Activated CD8-positive, alpha-beta memory T cell treated with anti-CD3 and anti-CD28 coated beads, Interleukin-2, amount 50 U/mL, for 48 hours (primary cell): ENCODE measurements at places on chromosomes 4 and X.

DNA sequence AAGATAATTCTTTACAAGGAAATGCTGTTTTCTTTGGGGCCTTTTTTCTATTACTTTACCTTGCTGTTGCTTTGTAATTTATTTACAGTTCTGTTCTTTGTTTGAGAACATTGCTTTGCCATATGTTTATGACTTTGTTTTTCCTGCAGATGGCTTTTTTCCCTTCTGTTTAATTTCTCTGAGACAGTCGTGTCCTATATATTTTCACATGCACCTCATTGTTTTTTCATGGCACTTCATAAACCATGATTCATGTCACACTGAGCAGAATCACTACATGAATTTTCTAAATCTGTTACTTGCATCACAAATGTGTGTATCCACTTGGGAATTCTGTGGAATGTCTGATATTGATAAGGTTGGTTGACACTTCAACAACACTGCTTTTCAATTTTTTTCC, 33.0 kb upstream of the PNPLA4 start:
- DNase-seq = no peak

DNA sequence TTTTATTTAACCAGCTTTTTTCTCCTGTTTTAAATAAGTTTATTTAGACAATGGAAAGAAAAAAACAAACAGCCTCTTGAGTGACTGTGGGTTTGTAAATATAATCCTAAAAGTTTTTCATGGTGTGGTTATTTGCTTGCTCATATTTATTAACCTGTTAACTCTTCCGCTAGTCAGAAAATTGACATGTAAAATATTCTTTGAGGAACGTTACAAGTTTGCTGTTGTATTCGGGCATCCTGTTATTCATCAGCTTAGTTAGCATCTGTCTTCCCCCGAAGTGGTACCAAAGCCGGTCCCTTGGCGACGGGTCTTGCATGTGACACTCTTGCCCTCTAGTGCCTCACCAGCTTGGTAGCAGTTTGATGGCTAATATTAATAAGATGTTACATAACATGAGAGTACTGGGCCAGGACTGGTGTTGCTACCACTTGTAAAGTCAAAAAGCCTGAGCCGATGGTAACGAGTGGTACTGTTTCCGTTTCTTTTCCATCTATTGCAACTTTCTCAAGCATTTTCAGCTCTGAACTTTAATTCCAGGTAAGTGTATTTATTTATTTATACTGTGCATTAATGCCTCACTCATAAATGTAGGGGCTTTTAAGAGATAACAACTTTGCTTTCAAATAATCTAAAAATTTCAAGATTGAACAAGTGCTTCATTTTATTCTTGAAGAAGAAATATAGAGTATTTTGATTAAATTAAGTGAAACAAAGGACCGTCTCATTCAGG, at the start of gene NDST3:
NDST3 (plus strand) TSS at position 434 of the 733 bp plus-strand sequence. CDS start 19,425 bp downstream, outside the sequence.
- DNase-seq = no peak

- no peak for DNase-seq
Observed at GRCh38 chrX:94400488-94400887, 726.5 kb downstream of the FAM133A start.

- no peak for DNase-seq
Observed at GRCh38 chr4:138977524-138977923, 38.1 kb upstream of the NOCT start.

DNA sequence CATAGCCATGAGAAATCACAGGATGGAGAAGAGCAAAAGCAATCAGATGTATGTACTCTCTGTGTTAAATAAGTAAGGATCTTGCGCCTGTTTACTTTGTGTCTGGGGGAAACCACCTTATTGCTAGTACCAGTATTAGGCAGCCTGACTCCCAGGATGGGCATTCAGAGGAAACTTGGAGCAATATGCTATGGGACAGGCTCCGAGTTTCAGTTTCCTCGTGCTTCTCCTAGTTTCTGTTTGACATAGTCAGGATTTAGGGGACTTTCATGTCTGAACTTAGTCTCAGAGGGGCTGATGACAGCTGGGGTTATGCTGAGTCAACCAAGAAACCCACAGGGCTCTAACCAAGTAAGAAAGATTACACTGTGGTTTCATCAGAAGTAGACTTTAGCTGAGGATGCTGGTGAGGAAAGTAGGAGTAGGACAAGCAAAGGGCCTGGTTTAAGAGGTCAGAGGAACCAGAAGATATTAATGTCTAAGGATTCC, 13.5 kb downstream of the NSUN7 start:
- DNase-seq = no peak

GRCh38 chrX:110159865-110160264, 157.0 kb downstream of the TMEM164 start:
- no peak for DNase-seq

GRCh38 chr4:38855466-38855865, 1.2 kb downstream of the TLR6 start:
- no peak for DNase-seq

DNA sequence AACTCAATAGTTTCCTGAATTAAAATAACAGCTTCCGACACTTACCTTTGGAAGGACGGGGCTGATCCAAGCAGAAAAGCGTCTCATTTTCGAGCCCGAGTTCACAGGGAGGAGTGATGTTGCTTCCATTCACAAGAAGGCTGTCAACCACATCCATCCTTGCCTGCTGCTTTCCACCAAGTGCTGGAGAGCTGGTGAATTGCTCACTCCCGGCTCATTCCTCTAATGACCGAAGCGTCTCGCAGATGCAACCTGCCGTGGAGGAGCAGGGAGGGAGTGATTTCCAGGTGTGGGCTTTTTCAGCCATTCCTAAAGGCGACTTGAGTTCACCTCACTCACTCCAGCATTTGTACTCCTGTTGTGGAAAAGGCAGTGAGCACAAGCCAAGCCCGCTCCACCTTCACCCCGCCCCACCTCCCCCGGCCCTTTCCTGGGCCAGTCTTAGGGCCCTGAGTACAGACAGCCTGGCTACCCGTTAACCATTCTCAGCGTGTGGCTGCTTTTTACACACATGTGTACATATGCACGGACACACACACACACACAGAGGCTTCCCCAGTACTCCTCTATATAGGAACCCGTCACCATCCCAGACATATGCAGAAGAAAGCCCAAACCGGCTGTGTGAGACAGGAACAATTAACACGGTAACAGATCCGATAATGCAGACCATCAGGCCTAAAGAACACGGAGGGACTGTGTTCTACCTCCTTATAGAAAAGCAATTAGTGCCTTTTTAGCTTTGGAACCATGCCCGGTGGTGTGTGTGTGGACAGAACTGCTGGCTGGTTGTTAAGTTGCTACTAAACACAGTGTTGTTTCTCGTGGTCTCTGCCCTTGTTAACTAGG, at the start of gene CCKAR:
CCKAR (minus strand) TSS at position 374 of the 849 bp plus-strand sequence; CDS start at position 157, 217 bp downstream.
- DNase-seq = no peak

GRCh38 chrX:70009970-70010369, 39.8 kb downstream of the AWAT2 start:
- no peak for DNase-seq

- DNase-seq = no peak
Observed at GRCh38 chr4:168643111-168643795, 146.4 kb downstream of the PALLD start.

DNA sequence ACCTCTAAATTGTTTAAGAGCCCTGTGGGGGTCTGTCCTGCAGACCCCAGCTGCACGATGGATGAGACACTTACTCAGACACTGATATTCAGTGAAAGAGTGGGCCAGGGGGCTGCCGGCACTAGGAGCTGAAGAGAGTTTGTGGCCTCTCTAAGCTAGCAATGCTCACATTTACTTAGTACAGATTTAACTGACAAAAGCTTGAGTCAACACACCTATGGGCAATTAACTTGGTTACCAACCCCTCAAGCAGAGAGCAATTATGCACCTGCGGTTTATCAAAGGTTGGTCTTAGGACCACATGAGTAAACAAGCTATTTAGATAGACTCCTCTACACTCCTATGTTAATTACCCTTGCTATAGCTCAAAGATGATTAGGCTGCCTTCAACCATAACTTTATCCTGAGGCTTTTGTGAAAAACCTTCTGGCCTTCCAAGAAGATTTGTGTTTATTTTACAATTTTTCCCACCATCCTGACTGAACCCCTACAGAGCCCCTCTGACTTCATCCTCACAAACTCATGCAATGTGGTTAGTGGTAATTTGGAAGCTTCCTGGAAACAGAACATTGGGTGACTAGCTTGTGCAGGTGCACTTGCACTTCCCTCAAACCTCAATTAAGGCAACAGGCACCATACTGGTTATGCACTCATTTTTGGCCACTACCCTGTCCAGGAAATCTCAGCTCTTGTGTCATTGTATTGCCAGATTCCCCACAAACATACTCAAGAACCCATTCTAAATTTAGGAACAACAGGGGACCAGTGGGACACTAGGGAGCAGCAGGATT, 234.4 kb upstream of the ITM2A start:
- DNase-seq = no peak

DNA sequence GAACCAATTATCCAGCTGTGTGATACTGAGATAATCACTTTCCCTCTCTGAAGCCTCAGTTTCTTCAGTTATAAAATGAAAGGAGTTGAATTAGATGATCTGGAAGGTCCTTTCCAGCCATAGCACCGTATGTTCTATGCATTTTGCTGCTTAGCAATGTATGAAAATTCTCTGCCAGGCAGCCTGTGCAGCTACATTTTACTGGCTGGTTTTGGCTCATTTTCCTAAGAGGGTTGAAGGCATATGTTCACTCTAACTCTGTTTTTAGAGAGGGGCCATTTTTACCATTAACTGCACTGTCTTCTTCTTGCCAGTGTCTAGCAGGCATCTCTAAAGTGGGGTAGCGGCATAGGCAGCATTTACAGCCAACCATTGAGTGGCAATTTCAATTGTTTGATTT, 26.1 kb downstream of the TRPC5 start:
- DNase-seq = no peak

- no peak for DNase-seq
Observed at GRCh38 chr4:122606364-122607043, 14.4 kb downstream of the IL21 start.

- DNase-seq = no peak
Observed at GRCh38 chr4:6189511-6189910, 10.8 kb downstream of the JAKMIP1 start.

DNA sequence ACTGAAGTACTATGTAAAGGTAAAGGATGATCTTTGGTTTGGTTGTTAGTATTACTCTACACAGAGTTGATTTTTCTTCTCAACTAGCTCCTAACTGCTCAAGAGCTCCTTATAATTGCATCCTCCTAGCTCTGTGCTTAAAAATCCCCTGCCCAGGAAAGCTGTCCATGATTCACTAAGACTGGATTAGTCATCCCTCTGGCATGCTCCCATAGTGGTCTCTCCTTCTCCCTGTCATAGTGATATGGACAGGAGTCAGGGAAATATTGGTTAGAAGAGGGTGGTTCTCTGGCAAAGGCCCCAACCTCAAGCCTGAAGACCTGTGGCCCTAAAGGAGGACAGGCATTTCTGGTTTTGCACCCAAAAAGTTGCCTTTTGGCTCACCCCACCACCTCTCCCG, 242.3 kb upstream of the KCNIP4 start:
- DNase-seq = no peak

DNA sequence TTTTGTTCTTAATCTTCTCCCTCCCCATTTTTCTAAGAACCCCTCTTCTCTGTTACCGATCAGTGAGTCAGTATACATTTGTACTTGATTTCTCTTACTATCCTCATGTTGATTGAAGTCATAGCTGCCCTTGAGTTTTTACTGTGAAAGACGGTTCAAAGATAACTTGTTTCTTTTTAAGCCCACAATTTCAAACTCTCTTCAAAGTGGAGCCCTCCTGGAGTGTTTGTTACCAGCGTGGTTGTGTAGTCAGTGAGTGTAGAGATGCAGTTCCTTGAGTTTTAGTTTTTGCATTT, 7.9 kb downstream of the PPP1R3F start:
- DNase-seq = no peak

GRCh38 chr4:73589261-73589847, 30.9 kb downstream of the RASSF6 start:
- no peak for DNase-seq

DNA sequence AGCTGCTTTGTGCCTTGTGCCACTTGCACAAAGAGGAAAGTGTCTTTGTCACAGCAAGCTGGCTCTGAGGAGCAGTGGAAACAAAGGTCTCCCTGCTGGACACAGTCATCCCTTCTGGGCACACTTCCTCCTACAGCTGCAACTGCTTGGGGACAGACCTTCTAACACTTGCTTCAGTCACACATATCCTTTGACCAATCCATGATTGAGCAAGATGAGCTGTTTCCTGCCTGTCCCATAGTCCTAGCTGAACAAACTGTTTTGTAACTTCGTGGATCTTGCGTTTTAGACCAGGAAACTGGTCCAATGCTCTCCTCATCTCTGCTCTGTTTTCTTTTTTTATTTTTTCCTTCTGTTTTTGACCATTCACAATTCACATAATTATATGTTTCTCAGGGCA, 98.5 kb downstream of the RRAGB start:
- DNase-seq = no peak

- DNase-seq = no peak
Observed at GRCh38 chr4:148850257-148850995, 408.2 kb upstream of the NR3C2 start.

DNA sequence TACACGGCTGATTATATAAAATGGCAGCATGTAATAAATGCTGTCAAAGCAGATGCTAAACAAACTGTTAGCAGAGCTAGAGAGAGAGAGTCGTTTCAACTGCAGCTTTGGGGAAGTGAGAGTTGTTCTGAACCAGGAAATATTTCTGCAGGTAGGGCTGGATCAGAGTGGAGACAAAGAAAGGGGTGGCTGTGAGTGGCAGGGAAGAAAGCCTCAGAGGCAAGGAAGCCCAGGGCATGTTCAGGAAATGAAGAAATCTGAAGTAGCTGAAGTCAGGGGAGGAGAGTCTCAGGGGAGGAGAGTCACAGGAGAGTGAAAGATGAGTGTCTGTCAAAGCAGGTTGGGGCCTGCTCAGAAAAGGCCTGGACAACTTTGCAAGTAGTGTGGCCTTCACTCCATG, 48.4 kb upstream of the RPS6KA3 start:
- DNase-seq = no peak

DNA sequence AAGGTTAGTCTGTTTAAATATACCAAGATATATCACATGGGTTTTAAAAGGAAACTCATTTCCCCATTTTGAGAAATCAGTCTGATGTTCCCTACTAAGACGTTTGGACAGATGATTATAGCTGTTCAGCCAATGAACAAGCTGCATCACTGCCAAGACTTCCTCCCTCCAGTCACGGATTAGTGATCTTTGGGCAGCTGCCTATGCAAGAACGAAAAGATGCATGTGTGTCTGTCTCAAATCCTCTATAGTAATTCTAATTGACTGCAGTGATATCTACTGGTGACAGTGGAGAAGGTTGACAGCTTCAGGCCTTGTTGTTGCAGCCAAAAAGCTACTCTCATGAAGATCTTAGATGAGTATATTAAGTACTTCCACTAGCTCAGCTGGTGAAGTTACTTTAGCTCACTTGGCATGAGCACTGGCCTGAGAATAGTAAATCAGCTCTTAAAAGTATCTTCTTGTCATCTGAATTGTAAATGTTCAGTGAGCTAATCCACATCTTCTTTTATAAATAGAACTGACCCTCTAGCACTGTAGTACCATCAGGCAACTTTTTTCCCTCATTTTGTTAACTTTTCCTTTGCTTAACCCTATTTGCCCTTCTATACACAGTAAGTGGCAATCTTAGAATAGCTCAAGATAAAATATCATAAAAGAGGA, 134.5 kb upstream of the PCDH10 start:
- no peak for DNase-seq
